Muscle of back (tissue), 13 donors: ENCODE measurements at places on chromosomes 5 and 9. TPM values are rescaled to one million over a fixed set of nuclear protein-coding genes. Genes with fewer than 3 reads are reported as not detected.

GLRA1 gene
- polyA plus RNA-seq: 0.07 TPM

CER1 gene
- 0.28 TPM for polyA plus RNA-seq

TMC1 gene
- 2.3 TPM for polyA plus RNA-seq

SLC25A48 gene
- polyA plus RNA-seq: 0.52 TPM

AFAP1L1 gene
- polyA plus RNA-seq: 92.4 TPM
